Left renal cortex interstitium (tissue), 4 donors: ENCODE measurements at places on chromosomes 4 and X. TPM values are rescaled to one million over a fixed set of nuclear protein-coding genes. Genes with fewer than 3 reads are reported as not detected.

GRCh38 chr4:121656269-121656641 is 40.5 kb downstream of the ANXA5 start:
- DNase-seq = peak; percentile 26

- DNase-seq = peak; percentile 34
Observed at GRCh38 chr4:80036949-80037685, 35.9 kb downstream of the ANTXR2 start.

MAGEA9B gene
- polyA plus RNA-seq = not detected

MXRA5 gene
- 8.7 TPM for polyA plus RNA-seq
